GM10248 (cell line): ENCODE measurements at places on chromosomes 11 and 22.
A peak's percentile ranks its signal among the peaks of the same experiment; 100 is the strongest.

GRCh38 chr11:131300439-131300717 lies 70.0 kb upstream of the NTM start:
- no peak for DNase-seq

DNA sequence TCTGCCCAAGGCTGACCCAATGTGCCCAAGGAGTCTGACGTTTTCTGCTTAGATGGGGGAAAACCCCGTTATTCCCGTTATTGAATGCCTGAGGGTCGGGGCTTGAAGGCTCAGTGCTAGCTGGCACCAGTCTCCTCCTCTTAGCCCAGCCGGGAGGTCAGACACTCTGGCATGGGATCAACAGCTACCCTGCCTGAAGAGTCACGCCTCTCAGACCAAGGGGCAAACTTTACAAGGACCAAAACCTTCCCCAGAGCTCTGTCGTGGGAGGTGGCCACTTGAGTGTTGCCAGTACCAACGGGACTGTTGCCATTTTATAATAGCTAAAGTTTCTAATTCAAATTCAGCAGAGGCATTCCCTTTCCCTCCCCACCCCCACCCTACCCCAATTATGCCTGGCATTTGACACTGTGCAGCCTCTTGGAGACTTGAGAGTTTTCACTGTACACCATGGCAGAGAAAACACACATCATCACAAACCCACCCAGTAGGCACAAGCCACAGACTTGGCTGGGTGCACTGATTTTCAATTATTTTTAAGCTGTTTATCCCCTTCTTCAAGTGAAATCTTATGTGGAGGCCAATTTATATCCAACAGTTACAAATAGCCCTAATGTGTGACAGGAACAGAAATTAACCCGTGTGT lies 137.5 kb upstream of the SYT13 start:
- DNase-seq = no peak

DNA sequence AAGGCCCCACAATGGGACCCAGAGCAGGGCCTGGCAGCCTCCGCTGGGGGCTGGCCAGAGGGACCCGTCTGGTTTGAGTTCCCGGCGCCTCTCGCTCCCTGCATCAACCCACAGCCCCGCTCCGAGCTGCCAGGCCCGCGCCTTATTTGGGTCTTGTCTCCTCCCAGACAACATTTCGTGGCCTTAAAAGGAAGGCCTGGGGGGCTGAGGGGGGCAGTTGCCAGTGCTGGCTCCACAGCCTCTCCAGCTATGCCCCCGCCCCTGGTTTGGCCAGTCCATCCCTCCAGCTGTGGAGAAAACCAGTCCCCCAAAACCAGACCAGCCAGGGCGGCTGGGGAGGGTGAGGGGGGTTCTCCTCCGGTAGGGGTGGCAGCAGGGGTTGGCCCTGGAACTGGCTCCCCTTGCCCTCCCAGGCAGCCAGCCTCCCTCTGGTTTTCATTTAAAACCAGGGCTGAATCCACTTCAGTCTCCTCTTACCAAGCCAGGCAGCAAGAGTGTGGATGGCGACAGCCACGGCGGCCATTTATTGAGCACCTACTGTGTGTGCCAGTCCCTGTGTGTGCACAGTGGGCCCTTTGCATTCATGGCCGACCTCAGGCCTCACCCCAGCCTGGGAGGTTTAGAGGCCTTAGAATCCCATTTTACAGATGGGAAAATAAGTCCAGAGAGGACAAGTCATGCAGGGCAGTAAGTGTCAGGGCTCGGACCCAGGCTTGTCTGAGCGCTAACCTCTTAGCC lies 18.6 kb downstream of the EMID1 start:
- DNase-seq = no peak

- no peak for DNase-seq
Observed at GRCh38 chr22:37186997-37187522, 987 bp downstream of the C1QTNF6 start.

DNA sequence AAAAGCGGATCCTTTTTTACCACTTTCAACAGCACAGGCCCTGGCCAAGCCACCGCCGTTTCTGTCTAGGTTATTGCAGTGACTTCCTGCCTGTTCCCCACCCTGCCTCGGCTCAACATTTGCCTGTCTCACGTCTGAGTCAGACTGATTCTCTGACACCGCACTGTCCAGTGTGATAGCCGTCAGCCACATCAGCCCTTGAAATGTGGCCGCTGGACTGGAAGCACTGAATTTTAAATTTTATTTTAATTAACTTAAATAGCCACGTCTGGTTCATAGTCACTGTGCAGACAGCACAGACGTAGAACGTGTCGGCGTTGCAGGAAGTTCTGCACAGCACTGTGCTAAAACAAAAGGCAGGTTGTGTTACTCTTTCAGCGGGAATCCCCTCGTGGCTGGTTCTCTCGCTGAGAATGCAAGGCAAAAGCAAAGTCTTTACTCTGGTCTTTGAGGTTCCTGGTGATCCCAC lies 56.3 kb upstream of the ADSL start:
- DNase-seq = peak; percentile 61

- no peak for DNase-seq
Observed at GRCh38 chr22:27827604-27828587, 26.3 kb upstream of the MN1 start.

GRCh38 chr11:12211331-12212065 lies 101.1 kb downstream of the MICAL2 start:
- no peak for DNase-seq

DNA sequence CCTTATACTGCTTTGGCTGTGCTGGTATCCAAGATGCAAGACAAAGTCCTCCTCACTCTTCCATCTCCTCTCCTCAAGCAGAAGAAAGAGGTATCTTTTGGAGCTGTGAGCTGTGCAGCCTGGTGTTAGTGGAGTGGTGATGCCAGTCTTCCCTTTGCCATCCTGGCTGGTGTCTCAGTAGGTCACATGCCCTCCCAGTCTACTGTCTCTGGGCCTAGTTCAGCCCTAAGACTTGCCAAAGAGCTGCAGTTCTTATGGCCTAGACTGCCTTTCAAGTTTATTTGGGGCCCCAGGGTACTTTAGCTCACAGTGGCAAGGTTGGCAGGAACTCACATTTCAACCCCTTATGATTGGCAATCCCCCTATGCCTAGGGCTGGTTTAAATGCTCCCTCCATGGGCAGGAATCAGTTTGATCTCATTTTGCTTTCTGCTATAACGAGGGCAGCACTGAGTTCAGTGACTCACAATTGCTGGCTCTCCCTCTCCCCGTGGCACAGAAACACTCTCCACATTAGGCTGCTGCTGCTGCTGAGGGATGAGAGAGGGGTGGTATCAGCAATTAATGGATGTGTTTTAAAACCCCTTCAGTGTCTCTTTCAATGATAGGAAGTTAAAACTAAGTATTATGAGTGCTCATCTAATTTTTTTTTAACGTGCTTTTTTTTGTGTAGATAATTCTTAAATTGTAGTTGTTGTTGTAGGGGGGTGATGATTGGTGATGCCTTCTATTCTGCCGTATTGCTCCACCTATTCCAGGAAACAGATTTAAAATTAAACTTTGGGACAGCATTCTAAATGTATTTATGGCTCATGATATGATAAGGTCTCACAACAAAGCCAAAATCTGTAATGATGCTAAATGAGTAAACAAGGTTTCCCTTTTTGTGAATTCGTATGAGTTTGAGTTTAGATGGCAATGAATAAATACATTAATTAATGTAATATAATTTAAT lies 1295.0 kb downstream of the JRKL start:
- DNase-seq = no peak

- DNase-seq = no peak
Observed at GRCh38 chr11:119188887-119189286, 3.6 kb downstream of the NHERF4 start.

DNA sequence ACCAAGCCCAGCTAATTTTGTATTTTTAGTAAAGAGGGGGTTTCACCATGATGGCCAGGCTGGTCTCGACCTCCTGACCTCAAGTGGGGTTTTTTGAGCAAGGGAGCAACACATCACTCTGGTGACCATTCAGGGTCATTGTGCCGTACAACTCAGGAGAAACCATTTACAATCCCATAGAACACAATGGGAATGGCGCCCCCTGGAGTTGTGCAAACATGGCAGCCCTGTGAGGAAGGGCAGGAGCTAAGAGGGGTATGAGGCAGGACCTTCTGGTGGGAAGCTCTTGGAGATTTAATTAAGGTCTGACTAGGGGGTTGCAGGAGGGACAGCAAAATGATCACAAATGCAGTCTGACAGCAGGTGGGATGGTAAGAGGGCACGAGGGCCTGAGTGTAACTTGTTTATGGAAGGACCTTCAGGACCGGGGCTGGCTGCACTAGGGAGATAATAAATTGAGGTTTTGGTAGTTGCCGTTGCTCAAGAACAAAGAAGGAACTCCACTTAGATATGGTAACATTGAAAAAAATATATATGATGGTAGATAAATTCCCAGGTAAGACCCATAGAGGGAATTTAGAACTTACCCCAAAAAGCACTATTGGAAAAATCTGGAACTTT lies 9.1 kb upstream of the CSF2RB start:
- no peak for DNase-seq

DNA sequence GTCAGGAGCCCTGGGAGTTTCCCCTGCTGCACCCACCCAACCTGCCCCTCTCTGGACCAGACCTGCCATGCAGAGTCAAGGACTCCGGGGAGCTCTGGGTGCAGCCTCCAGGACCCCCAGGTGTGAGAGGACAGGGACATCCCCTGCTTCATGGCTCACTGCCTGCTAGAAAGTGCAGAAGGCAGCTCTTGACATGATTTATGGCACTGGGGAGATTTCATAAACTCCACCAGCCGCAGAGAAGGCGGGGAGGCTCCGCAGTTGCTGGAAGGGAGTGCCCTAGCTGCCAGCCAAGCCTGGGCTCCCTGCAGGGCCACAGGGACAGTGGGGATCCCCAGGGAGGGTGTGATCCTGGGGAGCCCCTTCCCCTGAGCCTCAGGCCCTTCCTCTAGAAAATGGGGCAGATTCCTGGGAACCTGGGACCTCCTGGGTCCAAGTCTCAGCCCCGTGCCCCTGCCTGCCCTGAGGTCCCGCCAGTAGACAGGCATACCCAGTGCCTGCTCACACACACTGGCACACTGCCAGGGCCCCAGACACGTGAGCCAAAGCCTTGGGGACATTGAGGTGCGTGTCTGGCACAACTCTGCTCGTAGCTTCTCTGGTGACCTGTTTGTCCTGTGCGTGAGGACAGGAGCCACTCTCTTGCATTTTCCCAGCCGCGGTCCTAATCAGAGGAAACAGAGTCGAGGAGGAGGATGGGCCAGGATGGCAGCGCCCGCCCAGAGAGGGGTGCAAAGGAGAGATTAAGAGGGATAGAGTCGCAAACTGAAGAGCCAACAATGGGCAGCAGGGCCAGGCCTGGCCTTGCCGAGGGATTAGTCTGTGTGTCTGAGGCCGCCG lies 13.8 kb downstream of the CABP7 start:
- no peak for DNase-seq
